ENCODE measurements at places on chromosomes 2 and 18.
A peak's percentile ranks its signal among the peaks of the same experiment; 100 is the strongest.

GRCh38 chr2:179340678-179341077 is 76.0 kb upstream of the SESTD1 start:
- no peak for DNase-seq

GRCh38 chr2:61905372-61906185 is at the start of gene COMMD1:
TSS of gene COMMD1 (plus strand) at chr2:61905674. CDS start at chr2:61905679, 5 bp downstream.
- DNase-seq, result peak; percentile 84

DNA sequence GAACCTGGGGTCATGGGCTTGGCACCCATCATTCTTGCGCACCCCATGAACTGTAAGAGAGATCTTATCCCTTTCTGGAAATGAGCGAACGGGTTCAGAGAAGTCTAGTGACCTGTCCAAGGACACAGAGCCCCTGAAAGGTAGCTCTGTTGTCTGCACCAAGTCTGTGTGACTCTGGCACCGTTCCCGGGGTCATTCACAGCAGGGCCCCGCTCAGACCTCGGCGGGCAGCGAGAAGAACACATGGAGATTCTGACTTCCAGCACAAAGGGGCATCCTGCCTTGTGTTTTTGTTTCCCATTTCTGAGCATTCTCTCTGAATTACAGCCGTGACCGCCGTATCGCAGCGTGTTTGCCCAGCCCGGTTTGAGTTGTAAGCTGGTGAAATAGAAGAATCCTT is 231.7 kb downstream of the KLHL29 start:
- no peak for DNase-seq

DNA sequence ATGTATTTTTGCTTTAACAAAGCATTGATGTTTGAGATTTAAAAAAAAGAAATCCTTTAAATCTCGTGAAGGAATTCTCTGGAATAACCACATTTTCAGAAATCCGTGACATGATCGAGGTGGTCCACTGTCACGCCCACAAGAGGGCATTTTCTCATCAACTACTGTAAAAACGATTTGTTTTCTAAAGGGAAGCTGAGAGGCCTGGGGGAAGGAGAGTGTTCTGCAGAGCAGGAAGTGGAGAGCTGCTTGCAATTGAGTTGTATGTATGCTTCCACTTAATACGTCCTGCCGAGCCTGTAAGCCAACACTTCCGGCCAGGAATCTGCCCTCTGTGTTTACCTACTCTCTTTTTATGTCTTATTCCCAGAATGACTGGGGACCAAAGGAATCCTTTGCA is 19.4 kb downstream of the KLHL29 start:
- DNase-seq, result no peak

DNA sequence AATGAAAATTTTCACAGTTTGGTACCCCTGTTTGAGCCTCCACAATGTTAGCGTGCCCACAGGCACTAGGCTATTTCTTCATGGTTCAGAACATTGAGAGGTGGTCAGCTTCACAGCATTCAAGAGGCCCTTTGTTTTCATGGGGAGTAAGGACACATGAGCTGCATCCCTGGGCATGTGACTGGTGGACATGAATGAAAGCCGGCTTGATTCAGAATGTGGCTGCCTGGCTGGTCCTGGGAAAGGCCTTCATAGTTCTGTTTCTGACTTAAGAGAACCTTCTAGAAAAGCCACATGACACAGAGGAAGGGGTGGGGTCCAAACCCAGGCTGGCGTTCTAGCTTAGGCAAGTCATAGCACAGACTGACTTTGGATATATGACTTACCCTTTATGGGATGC is 420.6 kb downstream of the CMPK2 start:
- no peak for DNase-seq

DNA sequence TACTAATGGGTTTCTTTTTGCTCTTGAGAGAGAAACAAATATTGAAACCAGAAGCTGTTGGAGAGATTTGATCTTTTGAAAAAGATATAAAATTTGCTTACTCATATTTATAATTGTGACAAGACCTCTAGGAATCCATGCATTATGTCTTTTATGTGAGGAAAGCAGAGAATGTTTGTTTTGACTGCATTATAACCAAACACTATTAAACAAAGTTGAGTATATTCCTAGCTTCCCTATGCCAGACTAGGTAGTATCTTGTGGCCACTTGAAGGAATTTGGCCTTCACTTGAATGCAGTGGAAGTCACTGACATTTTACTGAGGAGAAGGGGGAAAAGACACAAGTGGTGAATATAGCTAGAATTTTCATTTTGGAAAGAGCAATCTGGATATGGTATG is 521.8 kb upstream of the ZEB2 start:
- DNase-seq, result no peak

GRCh38 chr2:33145459-33145858 is 198.7 kb downstream of the LTBP1 start:
- DNase-seq, result no peak

- DNase-seq, result peak; percentile 83
Measured at GRCh38 chr18:13216092-13216582, 2.4 kb upstream of the LDLRAD4 start.

GRCh38 chr18:70672581-70672980 is 383.7 kb downstream of the SOCS6 start:
- DNase-seq, result no peak

DNA sequence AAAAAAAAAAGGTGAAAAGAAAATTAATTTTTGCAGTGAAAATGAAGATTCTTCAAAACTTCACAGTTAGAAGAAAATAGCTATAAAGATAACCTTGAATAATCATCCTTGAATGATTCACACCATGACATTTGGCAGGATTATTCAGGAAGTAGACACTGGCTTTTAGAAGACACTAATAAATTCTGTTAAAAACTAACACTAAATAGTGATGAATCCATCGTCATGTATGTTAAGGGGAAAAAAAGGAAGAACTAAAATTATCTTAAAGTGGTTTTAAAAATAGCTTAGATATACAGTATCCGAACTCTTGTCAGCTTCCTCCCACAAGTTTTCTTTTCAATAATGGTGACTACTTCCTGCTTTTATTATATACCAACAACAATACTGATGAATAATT is 10.2 kb downstream of the USP37 start:
- DNase-seq, result no peak

- DNase-seq, result no peak
Measured at GRCh38 chr2:71210292-71210691, 16.6 kb downstream of the PAIP2B start.

GRCh38 chr2:42917425-42917927 is 125.1 kb upstream of the HAAO start:
- DNase-seq, result no peak

DNA sequence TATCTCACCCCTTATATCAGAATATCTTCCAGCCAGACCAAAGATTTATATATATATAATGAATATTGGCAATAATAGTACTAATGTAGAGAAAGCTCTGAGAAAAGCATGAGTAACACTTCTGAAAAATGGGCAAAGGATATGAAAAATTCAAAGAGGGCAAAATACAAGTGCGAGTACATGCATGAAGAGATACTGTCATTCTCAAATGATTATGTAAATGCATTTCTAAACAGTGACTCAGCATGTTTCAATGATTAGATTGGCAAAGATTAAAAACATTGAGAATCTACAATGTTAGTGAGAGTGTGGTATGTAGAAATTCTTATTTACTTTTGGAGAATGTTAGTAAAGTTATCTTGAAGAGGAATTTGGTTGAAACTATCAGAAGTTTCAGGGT is 118.3 kb upstream of the NEDD4L start:
- no peak for DNase-seq

- no peak for DNase-seq
Measured at GRCh38 chr2:73283545-73284295, 558 bp downstream of the FBXO41 start.

DNA sequence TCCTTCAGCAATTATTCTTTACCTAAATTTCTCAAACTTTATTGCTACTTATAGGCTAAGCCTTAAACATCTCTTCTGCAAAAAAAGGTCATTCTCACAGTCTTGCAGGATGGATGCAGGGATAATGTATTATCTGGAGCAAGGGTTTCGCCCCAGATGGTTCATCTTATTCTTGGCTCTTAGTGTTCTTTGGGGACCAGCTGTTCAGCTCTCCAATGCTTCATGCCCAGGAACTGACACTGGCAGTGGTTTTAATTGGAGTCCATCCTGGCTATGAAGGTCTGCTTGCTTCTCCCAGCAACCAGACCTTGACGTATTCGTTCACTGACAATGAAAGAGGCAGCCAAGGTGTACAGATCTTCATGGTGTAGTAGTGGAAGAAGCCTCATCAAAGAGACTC is 331.9 kb downstream of the SLC8A1 start:
- no peak for DNase-seq

DNA sequence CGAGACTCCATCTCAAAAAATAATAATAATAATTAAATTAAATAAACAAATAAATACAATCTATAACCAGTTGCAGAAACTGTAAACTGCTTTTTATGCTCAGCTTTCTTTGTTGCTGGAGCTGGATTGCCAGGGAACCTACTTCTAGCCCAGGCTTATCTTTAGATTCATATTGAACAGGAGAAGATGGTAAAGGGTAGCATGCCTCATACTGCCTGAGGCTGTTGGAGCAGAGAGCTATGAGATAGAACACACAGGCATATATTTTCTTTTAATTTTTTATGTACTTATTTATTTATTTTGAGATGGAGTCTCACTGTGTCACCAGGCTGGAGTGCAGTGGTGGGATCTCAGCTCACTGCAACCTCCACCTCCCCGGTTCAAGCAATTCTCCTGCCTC is 28.7 kb upstream of the EML4 start:
- DNase-seq, result no peak

GRCh38 chr2:42754776-42755140 is 9.2 kb downstream of the OXER1 start:
- DNase-seq, result no peak

- DNase-seq, result no peak
Measured at GRCh38 chr2:20418519-20418918, 28.4 kb upstream of the RHOB start.

- no peak for DNase-seq
Measured at GRCh38 chr2:9983401-9984216, 32.1 kb downstream of the GRHL1 start.

DNA sequence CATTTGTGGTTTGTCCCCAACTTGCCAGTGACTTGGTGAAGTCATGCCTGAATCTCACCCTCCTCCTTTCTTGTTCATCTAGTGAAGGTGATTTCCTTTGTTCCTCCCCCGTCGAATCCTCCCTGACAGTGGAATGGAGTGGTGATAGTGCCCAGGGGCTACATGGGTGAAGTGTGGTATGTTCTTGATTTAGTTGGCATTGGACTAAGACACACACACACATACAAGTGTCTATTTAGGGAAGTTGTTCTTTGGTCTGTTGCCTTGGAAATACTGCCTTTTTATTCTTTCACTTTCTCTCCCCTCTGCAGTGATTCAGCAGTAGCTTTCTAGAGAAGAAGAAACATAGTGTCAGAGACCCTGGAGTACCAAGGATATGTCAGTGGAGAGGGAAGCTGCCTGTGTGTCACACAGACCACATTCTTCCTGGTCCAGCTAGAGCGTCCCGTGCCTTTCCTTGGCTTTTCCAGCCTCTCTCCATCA is 10.9 kb downstream of the INPP4A start:
- DNase-seq, result no peak

- no peak for DNase-seq
Measured at GRCh38 chr18:55805666-55806065, 217.7 kb upstream of the TCF4 start.

- DNase-seq, result no peak
Measured at GRCh38 chr18:37550118-37550875, 15.3 kb downstream of the CELF4 start.

GRCh38 chr18:78741381-78742217 is 238.0 kb upstream of the SALL3 start:
- DNase-seq, result no peak

- DNase-seq, result no peak
Measured at GRCh38 chr2:158359846-158360245, 96.7 kb downstream of the CCDC148 start.

GRCh38 chr18:73923866-73924265 is 223.8 kb downstream of the FBXO15 start:
- no peak for DNase-seq

GRCh38 chr2:88933091-88933490 is 241.6 kb downstream of the RPIA start:
- DNase-seq, result no peak

DNA sequence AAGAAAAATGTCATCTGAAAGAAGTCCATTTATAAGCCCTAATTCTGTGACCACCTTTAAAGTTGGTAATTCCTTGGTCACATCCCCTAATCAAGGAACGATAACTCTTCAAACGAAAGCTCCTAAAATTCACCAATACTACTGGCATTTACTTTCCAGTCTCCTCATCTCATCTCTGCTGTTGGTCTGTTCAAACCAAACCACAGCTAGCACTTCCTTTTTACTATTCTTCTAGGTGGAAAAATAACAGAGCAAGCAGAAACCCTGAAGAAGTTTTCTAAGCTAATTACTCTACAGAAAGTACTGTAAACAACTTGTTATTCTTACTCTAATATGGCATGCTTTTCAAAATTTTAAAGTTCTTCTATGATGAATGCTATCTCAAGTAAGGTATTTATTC is 21.6 kb downstream of the TIA1 start:
- DNase-seq, result no peak

DNA sequence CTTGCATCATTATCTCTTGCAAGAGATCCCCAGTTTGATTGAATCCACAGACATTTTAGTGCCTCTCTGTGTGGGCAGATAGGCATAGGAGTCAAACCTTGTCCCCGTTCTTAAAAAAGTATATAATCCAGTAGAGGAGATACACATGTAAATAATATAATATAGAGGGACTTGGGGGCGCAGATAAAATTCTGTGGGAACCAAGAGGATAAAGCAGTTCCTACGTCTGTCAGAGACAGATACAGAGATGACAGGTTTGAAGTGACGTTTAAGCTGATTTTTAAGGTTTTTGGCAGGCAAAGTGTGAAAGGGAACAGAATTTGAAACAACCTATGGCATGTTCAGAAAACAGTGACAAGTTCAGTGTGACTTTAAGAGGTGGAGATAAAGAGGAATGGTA is 63.1 kb downstream of the CAB39 start:
- no peak for DNase-seq

DNA sequence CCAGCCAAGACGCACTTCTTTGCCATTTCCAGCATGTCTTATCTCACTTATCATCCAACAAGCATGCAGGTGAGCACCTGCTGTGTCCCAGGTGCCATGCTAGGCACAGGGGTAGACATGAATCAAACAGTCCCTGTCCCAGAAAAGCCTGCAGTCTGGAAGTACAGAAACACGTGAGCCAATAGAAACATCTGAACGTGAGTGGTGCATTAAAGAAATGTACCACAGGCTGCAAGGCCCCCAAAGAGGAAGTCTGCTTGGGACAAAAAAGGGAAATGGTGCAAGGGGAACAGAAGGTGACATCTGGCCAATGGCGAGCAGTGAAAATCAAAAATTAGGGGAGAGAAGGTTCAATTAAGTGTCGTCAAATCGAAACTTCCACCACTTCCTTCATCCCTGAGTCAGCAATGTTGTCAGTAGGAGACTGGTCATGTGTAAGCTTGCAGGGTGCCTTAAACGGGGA is 17.6 kb upstream of the TMEM247 start:
- no peak for DNase-seq

All from C1 segment of cervical spinal cord (tissue), 14 donors.